Right renal cortex interstitium (tissue), 3 donors: ENCODE measurements at places on chromosomes 11 and 22.

- no peak for DNase-seq
Observed at GRCh38 chr22:22520020-22520656, at the start of gene ZNF280A. Gene ZNF280A, minus strand, starts transcription at chr22:22520270. Its CDS starts 4,640 bp downstream, at chr22:22515630.

- DNase-seq: no peak
Observed at GRCh38 chr11:70857894-70858293, 394.5 kb downstream of the SHANK2 start.

DNA sequence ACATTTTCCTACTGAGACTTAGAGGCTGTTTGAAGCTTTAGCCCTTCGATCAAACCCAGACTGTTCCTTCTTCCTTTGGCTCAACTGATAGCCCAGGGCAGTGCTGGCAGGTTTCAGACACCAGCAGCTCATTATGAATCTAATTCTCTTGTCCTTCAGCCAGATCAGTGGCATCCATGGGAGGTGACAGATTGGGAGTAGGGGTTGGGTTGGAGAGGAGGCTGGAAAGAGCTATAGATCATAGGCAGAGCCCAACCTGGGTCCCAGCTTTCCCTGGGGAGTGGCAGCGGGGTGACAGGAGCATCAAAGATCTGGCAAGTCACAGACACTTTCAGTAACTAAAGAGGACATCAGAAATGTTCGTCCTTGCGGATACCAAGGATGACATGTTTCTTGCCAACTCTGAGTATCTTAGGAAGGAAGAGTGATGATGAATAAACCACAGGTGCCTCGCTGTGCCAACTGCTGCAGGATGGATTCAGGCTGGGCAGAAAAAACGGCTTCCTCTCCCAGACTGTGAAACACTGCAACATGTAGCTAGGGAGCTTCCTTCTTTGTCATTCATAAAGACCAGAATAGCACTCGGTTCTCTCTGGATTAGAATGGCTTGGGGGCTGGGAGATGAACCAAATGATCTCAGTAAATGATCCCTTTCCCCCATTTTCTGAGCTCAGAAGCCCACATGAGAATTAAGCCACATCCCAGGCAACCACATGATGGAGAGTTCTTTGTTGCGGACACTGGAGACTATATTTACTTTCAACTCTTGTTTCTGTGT lies 19.1 kb downstream of the ABCC8 start:
- DNase-seq: no peak

GRCh38 chr11:74057249-74058151 lies 48.6 kb upstream of the UCP3 start:
- DNase-seq: no peak

DNA sequence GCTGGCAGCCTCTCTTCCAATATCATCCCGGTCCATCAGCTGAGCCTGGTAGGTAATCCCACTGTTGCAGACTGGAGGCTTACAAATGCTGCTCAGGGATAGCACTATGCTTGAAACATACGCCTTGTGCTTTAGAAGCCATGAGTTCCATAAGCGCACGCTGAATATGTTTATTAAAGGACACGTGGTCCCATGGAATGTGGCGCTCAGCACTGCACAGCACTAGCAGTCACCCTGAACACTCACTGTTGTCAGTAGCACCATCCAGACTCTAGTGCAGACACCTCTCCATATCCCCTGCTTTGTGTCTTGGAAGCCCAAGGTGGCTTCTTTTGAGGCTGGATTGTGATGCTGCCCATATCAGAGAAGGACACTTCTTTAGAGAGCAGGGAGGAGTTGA lies 120.9 kb downstream of the MAML2 start:
- no peak for DNase-seq
